Activated CD4-positive, alpha-beta T cell treated with anti-CD3 and anti-CD28 coated beads, Interleukin-2, amount 10 ng/mL, durations not matched to agents 24 days and 14 days (primary cell): ENCODE measurements at places on chromosomes 6 and 20.

GRCh38 chr6:72061286-72061685, 174.9 kb downstream of the RIMS1 start:
- DNase-seq: no peak

GRCh38 chr6:85684133-85684808, 41.6 kb upstream of the SYNCRIP start:
- DNase-seq: no peak

DNA sequence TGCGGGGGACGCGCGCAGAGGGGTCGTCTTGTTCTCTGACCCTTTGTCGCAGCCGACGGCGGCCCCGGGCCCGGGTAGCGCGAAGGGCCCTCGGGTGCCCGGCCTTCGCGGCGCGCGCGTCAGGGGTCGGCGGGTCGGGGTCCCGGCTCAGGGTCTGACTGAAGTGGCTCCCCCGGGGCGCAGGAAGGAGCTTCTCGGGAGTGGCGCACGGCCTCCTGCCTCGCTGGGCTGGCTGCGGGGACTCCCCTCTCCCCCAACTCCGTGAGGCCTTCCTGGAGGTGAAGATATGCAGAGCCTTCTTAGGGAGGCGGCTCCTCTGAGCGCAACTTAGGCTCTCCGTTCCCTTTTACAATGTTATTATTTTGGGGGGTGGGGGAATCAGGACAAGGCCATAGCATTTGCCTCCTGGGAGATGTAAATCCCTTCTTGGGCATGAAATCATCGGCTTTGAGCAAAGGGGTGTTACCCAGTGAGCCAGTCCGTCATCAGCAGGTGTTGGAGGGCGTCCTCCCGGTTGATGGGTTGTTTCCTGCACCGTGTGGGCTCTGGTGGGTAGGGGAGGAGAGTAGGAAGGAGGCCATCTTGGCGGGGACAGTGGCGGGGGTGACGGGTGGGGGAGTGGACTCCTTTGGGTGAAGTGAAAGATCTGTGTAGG, 523 bp downstream of the CDS2 start:
- DNase-seq: peak; percentile 92

- no peak for DNase-seq
These were observed 43.5 kb upstream of the MYL9 start for GRCh38 chr20:36497856-36498255.

GRCh38 chr6:138446821-138447220, 42.8 kb downstream of the HEBP2 start:
- DNase-seq: no peak

DNA sequence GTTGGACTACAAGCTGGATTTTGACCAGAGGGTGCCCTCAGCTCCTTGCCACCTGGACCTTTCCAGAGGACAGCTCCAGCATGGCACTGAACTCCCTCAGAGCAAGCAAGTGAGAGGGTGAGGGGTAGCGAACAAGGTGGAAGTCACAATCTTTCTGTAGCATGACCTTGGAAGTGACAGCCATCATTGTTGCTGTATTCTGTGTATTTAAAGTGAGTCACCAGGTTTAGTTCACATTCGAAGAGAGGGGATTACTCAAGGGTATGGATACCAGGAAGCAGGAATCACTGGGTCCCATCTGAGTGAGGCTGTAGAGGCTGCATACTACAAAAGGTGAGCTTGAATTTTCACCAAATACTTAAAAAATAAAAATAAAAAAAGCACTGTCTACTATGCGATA, 280.0 kb upstream of the SPTLC3 start:
- DNase-seq: no peak

DNA sequence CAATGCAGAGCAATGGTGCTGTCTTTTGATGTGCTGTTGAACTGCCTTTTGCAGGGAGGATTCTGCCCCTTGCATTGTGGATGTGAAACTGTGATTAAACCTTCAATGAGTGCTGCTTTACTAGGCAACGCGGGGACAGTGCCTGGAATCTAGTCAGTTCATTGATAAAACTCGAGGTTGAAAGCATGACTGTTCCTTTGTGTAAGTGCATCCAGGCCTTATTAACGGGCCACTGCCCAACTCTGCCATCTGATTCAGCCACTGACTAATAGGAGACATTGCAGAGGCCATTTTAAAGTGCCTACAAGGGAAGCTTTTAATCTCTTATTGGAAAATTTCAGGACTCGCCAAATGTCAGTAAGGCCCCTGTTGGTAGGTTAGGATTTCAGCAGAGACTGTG, 49.3 kb downstream of the SLC35F1 start:
- DNase-seq: no peak

DNA sequence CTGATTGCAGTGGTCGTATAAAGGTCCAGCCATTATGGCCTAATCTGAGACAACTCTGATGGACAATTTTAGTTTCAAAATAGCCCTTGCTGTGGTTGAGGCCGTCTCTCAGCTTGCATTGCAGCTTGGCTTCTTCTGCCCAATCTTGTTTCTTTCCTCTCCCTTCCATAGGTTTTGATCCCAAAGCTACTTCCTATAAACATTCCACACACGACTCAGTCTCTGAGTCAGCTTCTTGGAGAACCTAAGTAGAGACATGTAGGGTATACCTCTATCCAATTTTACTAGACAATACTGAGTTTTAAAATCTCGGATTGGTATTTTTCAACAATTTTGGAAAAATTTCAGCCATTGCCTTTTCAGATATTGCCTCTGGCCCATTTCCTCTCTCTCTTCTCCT, 13.4 kb downstream of the IYD start:
- no peak for DNase-seq

DNA sequence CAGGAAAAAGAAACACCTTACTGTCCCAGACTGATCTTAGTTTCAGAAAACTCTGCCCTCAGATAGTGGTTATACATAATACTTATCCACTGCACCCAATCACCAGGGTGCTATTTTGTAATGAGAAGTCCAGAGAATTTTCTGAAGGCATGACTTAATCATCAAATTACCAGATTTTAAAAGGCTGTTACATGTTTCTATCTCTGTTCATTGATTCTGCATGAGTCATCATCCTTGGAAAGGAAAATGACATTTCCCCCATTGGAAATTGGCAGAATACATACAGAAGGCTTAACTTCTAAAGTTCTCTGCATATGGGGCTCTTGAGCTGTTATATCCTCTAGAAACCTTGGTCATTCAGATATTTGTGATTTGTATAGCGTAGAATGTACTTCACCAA, 587.9 kb upstream of the FLRT3 start:
- DNase-seq: no peak

DNA sequence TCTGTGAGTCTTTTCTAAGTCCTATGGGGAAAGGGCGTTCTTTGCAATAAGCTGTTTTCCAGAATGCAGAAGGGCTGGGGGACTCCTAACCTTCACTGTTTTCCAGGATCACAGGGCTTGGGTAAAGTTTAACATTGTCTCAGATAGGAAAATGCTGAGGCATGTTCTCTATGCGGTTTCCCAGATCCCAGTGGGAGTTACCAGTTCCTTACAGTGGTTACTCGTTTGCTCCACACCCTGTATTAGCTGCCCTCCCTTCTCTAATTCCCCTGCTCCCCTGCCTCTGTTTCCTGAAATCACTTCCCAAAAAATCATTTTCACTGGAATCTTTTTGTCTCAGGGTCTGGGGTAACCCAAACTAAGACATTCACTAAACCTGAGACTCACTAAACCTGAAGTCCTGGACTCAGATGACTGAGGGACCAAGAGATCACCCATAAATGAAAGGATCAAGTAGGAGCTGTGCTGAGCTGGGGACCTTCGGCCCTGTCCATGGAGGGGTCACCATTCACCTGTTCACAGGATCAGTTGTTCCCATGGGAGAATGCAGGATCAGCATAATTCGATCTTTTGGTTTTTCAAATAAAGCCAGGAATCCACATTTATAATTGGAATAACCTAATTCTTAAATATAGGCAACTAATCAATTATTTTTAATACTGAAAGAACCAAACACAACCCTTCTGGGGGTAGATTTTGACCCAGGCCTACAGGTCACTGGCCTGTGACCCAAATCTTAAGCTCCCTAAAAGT, 76.2 kb downstream of the ISM1 start:
- DNase-seq: no peak
